GF-D8 (cell line): ENCODE measurements at places on chromosomes 13 and 19.

DNA sequence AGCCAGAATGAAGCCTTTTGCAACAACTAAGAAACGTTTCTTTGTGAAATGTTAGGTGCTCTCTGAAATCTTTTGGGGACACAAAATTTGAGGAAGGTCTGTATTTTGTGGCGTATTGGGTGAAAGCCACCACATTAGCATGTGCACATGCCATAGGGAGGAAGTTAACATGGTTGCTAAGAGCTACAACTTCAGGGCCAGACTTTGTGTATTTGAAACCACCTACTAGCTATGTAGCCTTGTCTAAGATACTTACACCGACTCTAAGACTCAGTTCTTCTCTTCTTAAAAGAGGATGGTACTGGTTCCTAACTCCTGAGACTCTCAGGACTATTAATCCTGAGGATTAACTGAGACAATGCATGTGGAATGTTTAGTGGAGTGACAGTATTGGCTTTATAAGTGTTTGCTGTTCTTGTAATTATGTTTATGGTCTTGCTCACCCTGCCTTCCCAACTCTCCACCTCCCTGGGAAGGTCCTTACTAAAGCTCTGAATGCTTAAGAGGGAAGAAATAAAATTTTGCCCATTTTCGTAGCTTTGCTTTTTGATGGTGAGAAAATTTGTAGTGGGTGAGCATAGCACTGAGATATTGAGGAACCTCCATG lies 15.5 kb downstream of the SERP2 start:
- DNase-seq: no peak

DNA sequence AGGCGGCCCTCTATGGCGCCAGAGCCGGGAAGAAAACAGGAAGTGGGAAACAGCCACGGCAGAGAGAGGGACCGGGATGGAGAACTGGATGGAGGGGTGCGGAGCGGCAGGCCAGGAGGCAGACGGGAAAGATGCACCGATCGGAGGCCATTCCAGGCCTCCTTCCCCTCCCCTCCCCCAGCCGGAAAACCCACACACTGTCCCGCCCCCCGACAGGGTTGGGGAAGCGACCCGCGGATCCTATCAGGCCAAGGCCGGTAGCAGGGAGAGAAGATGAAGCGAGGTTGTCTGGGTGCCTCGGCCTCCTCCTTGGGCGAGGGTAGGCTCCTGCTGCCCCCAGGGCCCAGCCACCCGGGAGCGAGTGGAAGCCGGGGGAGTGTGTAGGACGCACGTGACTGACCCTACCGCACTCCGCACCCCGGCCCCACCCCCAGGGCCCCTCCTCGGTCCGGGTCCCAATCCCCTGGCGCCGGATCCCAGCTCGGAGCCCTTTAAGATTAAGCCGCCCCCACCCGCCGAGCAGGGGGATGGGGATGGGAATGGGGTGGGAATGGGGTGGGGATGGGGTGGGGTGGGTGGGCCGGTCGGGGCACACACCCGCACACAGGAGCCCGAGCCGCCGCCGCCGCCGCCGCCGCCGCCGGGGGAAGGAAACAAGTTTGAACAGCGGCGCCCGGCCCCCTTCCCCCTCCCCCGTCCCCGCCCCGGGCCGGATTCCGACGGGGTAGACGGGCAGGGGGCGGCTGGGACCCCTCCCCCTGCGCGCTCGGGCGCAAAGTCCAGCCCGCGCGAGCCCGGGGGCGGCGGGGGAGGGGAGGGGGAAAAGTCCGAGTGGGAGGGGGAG lies 1.5 kb downstream of the ERF start:
- DNase-seq: no peak

DNA sequence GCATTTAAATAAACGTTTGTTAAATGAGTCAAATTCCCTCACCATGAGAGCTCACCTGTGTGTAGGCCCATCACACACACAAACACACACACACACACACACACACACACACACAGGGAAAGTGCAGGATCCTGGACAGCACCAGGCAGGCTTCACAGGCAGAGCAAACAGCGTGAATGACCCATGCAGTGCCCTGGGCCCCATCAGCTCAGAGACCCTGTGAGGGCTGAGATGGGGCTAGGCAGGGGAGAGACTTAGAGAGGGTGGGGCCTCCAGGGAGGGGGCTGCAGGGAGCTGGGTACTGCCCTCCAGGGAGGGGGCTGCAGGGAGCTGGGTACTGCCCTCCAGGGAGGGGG lies 8.5 kb upstream of the CEACAM5 start:
- no peak for DNase-seq

DNA sequence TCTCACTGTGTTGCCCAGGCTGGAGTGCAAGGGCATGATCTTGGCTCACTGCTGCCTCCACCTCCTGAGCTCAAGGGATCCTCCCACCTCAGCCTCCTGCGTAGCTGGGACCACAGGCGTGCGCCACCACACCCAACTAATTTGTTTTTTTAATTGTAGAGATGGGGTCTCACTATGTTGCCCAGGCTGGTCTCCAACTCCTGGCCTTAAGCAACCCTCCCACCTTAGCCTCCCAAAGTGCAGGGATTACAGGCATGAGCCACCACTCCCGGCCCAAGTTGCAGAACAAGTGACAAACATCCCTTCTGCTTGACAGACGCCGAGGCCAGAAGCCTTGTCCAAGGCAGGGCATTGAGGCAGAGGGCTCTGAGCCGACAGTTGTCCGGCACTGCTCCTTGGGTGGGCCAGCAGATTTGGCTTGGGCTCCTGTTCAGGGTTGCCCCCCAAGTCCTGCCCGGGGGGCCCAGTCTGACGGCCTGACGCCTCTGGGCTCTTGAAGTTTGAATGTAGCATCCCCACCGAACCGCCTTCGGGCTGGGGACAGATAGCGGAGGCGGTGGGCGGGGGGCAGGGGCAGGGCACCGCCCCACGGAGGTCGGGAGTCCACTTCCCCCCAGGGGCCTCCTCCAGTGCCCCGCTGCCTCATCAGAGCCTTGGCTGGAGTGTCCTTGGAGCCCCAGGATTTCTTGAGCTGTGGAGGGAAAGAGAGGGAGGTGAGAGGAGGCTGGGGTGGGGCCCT lies 5.7 kb upstream of the SPACA4 start:
- no peak for DNase-seq

- no peak for DNase-seq
Measured at GRCh38 chr13:91398413-91399188, at the start of gene GPC5. Gene GPC5, plus strand, starts transcription at chr13:91398621.

DNA sequence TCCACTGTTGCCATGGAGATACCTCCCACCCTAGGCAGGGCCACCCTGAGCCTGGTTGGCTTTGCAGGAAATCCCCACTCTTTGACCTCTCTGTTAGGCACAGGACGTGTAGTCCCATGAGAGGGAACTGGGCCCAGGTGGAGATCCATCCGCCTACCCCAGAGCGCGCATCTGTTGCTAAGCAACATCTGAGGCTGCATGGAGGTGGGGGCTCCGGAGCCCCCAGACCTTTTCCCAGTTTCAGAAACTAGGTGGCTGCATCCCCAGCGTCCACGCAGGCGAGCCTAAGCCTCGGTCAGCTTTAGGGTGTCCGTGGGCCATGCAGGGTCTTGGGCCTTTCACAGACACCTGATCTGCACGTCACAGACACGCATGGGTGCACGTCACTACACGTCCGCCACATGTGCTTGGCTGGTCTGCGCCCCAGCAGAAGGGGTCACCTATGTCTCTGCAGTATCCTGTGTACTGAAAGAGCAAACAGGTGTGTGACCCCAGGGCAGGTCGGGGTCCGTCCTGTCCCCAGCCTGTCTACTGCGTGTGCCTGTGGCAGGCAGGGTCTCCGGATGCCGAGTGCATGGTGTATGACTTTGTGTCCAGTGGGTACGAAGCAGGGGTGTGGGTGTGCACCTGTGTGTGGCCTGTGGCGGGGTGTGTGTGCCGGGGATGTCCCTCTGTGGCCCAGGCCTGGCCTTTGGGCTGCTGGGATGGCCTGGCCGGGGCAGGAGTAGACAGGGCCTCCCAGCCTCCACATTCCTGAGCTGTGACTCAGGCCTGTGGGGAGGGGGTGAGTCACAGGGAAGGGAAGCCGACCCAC lies 4.1 kb upstream of the CIRBP start:
- no peak for DNase-seq

- DNase-seq: no peak
Measured at GRCh38 chr19:45231891-45232290, 13.3 kb downstream of the EXOC3L2 start.

- no peak for DNase-seq
Measured at GRCh38 chr13:98195054-98195791, 18.2 kb upstream of the RNF113B start.

DNA sequence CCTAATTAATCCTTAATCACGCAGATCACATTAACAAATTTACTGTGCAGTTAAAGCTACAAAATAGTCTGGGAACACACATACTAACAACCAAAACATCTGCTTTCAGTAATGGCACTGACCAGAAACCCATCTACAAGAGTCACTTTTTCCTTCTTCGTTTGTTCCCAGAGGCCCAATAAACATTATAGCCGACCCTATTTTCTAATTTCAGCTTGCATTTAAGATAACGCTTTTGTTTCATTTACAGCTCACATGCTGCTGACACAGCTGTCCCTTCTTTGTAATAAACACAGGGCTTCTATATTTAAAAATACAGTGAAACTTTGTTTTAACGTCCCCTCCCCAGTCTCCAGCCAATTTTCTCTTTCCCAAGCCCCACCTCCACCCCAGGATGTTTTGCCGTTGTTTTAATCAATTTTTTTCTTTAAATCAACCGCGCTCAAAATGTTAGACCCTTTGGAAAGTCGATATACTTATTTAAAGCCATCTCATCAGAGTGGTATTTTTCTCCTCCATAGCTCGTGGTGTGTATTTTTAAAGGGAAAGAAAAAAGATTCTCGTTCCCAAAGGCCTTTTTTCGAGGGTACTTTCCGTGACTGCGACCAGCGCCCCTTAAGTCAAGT lies 1.7 kb upstream of the WBP4 start:
- DNase-seq: no peak

DNA sequence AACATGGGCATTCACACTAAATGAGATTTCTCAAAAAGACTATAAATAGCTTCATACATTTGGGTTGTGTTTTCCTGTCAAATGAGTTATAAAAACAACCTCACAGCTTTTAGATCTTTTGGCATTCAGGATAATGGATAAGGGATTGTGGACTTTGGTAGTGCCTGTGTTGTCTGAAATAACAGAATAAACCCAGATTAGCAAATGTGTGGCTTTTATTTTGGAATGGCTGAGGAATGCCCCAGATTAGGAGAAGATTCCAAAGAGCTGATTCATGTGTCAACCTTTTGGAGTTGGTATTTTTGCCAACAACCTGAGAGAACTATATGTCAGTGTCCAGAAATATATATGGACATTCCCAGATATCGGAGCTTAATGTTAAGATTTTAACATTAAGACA lies 164.7 kb downstream of the MTUS2 start:
- DNase-seq: no peak

GRCh38 chr19:7515645-7516151 lies at the start of gene ZNF358:
Gene ZNF358, plus strand, starts transcription at chr19:7516103. Its CDS starts 3,140 bp downstream, at chr19:7519243.
- DNase-seq: no peak

DNA sequence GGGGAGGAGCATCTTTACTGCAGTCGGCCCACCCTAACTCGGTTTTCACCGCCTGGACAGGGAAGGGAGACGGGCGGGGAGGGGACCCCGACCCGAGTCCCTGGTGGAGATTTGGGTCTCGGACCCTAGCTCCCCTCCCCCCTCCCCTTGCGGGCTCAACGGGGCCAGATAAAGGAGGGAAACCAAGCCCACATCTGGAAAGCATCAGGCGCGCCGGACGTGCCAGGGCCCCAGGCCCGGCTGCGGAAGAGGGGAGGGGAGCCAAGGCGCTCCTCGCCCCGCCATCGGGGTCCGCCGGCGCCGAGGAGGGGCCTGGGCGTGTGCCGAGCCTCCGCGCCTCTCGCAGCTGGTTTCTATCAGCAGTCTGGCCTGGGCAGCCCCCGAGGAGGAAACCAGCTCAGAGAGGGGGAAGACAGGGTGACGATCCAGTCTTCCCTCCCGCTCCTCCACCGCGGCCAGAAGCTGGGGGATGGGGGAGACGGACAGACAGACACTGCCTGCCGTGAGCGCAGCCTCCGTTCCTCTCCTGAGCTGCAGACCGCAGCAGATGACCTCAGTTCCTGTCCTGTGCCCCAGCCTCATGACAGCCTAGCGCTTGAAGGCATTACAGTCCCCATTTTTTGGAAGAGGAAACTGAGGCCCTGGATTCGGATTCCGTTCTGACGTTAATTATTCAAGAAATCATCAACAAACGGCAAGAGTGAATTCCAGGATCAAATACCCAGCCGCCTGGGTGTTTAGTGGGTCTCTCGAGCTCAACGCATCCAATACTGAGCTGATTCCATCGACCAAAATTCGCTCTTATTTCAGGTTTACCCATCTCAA lies 3.6 kb upstream of the GNG8 start:
- no peak for DNase-seq
